ENCODE measurements at places on chromosomes 4 and X.

GRCh38 chrX:8726031-8726652 is 5.8 kb downstream of the ANOS1 start:
- no peak for DNase-seq

- DNase-seq, result no peak
Measured at GRCh38 chr4:15890246-15890829, 48.2 kb downstream of the FGFBP1 start.

DNA sequence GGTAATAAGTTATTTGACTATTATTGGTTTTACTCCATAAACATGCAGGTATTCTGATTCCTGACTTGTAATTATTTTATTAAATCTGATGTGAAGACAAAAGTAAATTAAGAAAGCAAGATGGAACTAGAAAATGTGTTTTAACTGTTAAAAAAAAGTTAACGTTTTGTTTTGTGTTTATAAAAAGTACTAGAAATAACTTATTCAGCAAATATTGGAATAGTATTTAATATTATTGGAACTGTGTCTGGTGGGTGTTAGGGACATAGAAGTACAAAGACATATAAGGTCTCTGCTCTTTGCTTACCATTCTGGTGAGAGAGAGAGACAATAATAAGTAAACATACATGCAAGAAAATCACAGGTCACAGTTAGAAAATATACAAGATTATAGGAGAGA is 15.7 kb downstream of the TIFA start:
- DNase-seq, result no peak

DNA sequence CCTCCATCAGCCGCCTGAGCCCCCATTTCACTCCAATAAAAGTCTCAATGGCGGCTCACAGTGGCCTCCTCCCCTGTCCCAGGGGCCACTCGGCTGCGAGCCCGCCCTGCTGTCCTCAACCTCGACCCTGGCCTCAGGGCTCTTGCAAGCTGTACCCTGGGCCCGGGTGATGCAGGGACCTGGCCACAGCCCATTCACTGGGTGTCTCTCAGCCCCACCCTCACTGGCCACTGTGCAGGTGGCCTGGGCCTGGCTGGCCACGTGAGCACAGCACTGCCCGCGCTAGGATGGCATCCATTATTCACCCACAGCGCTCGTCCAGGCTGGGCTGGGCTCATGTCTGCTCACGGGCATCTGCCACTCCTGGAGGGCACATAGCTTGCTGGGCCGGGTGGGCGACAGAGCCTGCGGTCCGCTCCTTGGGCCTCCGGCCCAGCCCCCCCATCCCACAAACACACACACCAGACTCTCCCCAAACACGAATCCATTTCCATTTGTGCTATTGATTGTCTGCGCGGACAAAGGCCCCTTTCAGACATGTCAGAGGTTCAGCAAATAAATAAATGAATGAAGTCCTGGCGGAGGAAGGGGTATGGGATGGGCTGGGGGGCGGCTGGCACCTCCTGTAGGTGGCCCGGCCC is 16.5 kb upstream of the FGFR3 start:
- DNase-seq, result no peak

- DNase-seq, result no peak
Measured at GRCh38 chr4:93834249-93835066, 5.9 kb downstream of the ATOH1 start.

- DNase-seq, result no peak
Measured at GRCh38 chrX:73182502-73183114, 32.0 kb downstream of the NAP1L2 start.

DNA sequence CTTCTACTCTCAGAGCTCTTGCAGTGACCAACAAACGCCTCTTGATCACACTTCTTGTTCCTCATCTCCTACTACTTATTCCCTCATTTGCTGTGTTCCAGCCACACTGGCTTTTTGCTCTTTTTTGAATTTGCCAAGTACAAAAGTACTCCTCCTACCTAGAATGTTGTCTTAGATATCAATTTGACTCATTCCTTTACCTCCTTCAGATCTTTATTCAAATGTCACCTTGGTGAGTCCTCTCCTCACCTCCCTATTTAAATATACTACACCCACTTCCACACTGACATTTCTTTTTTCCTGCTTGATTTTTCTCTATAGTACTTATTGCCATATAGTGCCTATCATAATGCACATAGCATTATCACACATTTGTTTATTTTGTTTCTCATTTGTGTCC is 6.2 kb upstream of the DCAF4L1 start:
- DNase-seq, result no peak

DNA sequence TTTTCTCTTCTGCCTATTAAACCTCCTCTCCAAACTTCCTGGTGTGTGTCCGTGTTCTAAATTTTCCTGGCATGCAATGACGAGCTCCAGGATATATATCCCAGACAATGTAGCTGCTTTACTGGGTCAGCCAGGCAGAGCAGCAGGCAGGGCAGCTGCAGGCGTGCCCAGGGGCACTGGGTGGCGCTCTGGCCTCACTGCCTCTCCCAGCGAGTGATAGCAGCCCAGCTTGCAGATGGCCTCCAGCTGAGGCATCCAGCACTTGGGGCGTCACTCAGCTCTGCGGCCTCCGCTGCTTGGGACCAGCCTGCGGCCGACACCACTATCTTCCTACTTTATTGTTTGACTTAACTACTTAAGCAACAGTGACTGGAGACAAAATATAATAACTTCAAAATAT is 23.0 kb upstream of the UBA6 start:
- no peak for DNase-seq

- DNase-seq, result no peak
Measured at GRCh38 chrX:70405003-70405402, 18.1 kb upstream of the GDPD2 start.

DNA sequence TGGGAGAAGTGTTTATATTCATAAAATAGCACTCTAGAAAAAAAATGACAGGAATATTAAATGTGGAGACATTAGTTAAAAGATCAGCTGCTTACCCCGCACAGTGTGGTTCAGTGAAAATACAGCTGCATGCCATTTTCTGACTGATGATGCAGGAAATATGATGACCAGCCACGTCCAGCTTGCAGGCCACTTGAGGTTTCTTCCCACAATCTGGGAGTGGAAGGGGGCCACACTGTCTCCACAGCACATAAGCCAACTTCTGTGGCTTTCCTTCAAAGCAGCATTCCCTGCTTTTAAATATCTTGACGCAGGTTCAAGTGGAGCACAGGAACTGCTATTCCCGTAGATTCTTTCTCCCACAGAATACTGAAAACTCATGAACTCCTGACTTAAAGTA is 173.4 kb upstream of the GALNT7 start:
- no peak for DNase-seq

DNA sequence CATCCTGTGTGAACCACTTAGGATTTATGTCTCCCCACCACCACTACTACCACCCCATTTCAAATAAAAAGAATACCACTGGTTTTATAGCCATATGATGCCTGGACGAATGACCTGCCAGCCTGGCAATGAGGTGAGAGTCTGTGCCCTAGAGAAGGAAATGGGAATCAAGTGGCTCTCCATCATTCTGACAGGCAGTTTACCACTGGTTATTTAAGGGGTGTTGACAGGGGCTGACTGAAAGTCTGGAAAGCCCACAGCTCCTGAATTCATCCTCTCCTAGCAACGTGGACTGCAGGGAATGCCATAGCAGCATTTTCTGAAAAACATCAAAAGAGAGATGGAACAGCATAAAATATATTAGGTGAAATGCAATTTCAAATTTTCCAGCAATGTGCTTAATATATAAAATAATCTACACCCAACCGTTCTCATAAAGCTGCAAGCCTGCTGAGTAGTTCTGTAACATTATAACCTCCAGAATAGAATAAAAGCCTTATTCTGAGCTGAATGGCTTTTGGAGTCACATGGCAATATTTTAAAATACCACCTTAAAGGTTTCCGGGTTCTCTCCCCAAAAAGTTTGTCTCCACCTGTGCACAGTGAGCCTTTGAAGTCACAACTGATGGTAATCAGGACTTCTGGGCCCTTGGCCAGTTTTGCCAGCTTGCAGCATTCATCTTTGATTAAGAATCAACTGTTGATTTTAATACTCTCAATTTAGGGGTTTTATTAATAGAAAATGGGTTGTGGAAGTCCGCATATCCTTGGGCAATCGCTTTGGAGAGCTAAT is 121.5 kb downstream of the DCTD start:
- no peak for DNase-seq

- no peak for DNase-seq
Measured at GRCh38 chr4:93178279-93178678, 650.3 kb upstream of the ATOH1 start.

GRCh38 chrX:131445955-131446354 is 97.9 kb upstream of the OR13H1 start:
- no peak for DNase-seq

GRCh38 chrX:22634751-22635150 is 362.0 kb downstream of the CBLL2 start:
- no peak for DNase-seq

DNA sequence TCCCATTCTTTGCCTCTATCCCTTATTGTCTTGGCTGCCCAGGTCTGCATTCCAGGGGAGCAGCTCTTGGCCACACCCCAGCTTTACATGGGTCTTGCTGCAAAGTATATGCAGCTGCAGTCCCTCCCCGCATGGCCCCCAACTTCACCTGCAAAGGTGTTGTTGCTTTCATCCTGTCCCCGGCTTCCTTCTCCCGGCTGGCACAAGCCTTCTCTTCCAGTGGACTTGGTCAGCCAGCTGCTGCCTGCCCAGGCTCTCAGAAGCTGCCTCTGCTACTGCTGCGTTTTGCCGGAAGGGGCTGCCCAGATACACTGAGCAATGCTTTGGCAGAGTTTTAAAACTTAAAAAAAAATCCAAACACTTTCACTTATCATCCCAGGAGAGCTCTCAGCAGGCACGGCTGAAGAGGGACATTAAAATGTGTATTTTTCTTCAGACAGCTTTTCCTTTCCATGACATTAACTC is 121.2 kb upstream of the PDLIM3 start:
- no peak for DNase-seq

GRCh38 chrX:7147413-7147977 is at the start of gene STS:
Gene STS (plus strand): TSS chrX:7147712. CDS start chrX:7253200, 105,488 bp downstream.
- peak; percentile 65 for DNase-seq

DNA sequence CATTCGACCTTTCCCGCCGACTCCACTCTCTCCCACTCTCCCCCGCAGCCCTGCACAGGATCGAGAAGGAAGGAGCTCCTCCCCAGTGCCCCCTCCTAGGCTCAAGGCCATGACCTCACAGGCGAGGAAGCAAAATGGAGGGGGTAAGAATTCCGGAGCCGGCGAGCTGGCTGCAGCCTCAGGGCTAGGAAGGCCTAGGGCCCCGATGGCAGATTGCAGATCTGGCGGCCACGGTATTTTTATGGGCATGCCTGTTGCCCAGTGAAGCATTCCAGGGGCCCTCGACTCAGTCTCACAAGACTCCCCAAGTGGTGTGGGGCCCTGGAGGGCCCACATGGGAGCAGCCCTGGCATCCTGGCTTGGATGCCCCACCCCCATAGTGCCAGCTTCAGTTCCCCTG is 942 bp upstream of the L1CAM start:
- DNase-seq, result no peak

- no peak for DNase-seq
Measured at GRCh38 chr4:20305976-20306375, 54.3 kb downstream of the SLIT2 start.

DNA sequence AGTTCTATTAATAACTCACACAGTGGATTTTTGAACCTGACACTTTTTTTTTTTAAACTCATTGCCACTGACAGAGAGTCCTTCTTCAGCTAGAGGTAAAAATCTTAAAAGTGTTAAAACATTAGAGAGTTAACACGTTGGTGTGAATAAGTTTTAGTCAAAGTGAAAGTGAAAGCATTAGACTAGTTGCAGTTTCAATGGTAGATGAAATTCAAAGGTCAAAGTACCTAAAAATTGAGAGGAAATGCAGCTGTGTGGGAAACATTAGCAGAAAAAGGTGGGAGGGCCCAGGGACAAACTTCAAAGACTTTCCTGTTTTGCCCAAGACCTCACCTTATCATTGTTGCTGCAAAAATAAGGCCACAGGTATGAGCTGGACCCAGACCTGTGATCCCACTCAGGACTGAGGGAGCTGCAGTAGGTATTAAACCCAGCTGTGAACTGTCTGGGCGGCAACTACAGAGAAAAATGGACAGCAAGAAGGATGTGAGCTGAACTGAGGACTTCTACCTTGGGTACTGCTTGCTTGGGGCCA is 17.6 kb upstream of the GABRA4 start:
- peak; percentile 21 for DNase-seq

DNA sequence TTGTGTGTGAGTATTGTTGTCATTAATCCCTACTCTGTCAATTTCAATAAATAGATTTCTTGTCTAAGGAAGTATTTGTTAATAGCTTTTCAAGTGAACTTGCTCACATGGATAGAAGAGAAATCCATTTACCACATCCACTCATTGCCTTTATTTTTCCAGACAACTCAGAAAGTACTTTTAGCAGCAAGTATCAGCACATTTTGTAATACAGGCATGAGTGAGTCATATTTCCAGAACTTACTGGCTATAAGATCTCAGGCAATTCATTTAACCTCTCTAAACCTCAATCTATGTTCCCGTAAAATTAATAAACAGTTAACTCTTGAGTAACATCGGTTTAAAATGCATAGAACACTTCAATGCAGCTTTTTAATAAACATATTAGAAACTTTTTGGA is 317.9 kb upstream of the PCDH7 start:
- DNase-seq, result no peak

GRCh38 chr4:95141361-95141760 is 383.6 kb downstream of the BMPR1B start:
- DNase-seq, result no peak

DNA sequence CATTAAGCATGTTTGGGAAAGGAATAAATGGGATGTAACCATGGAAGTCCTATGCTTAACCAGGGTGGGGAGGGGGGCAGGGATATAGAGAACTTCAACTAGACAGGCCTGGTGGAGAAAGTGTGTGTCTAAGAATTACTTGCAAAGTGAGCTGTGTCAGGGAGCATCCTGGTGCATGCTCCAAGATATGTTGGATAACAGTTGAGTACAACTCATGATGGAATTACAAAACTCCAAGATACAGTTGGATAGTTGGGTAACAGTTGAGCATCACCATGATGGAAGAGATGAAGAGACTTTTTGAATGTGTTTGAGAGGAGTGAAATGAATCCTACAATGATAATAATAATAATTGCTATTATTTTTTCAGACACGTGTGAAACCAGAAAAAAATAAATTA is 26.1 kb upstream of the ACSL1 start:
- DNase-seq, result no peak

- no peak for DNase-seq
Measured at GRCh38 chr4:145003675-145004074, 94.3 kb downstream of the ANAPC10 start.

DNA sequence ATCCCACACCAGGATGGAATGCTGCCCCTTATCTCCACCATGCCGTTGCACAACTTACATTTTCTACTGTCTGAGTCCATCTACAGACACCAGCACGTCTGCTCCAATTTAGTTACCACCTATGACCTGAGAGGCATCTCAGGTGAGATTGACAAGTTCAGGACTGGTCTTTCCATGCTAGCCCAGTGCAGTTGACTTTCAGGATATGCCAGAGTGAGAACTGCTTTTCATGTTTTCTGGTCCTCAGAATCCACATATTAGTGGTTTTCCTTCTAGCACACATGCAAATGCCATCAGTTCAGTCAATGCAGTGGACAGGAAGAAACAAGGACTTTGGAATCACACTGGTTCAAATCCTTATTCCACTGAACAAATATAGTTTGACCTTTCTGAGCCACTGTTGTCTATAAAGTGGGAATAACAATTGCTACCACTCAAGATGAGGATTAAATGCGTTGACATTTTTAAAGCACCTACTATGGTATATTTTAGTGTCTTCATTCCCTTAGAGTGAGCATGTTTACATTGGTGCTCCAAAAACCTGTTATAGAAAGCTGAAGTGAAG is 38.1 kb upstream of the ANXA3 start:
- DNase-seq, result no peak

GRCh38 chr4:62030958-62031357 is 830.8 kb downstream of the ADGRL3 start:
- DNase-seq, result no peak

GRCh38 chrX:151754047-151754429 is 19.5 kb downstream of the CNGA2 start:
- no peak for DNase-seq
